IPS DF 6.9 (cell line): ENCODE measurements at places on chromosomes 4 and X.
A peak's percentile ranks its signal among the peaks of the same experiment; 100 is the strongest.

- DNase-seq = no peak
Measured at GRCh38 chr4:102828497-102828808, 1.1 kb upstream of the UBE2D3 start.

GRCh38 chr4:88759039-88759894 is 61.6 kb upstream of the NAP1L5 start:
- DNase-seq = no peak

DNA sequence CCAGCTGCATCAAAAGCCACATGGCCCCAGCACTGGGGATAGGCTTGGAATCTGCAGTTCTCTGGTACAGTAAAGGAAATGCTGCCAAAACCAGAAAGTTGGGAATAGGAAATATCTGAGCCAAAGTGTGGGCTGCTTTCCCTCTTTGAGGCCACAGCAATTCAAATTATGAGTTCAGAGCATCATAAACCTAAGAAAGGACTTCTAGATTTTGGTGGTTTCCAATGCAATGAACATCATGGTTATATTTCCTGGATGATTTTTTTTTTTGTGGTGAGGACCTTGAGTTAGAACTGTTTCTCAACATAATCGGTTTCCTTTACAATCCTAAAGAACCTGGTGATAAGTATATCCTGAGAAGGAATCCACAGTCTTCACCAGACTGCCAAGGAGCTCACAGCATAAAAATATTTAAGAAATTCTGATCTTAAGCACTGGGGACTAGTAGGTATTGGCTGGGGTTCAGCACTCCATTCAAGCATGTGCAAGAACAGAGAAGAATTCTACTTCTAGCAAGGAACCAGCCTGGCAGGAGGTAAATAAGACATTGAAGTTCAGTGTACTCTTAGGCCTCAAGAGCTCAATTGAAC is 29.8 kb upstream of the ARHGAP24 start:
- no peak for DNase-seq

- no peak for DNase-seq
Measured at GRCh38 chr4:40306976-40307375, 28.2 kb upstream of the CHRNA9 start.

GRCh38 chr4:22850055-22850454 is 157.3 kb downstream of the GBA3 start:
- no peak for DNase-seq

DNA sequence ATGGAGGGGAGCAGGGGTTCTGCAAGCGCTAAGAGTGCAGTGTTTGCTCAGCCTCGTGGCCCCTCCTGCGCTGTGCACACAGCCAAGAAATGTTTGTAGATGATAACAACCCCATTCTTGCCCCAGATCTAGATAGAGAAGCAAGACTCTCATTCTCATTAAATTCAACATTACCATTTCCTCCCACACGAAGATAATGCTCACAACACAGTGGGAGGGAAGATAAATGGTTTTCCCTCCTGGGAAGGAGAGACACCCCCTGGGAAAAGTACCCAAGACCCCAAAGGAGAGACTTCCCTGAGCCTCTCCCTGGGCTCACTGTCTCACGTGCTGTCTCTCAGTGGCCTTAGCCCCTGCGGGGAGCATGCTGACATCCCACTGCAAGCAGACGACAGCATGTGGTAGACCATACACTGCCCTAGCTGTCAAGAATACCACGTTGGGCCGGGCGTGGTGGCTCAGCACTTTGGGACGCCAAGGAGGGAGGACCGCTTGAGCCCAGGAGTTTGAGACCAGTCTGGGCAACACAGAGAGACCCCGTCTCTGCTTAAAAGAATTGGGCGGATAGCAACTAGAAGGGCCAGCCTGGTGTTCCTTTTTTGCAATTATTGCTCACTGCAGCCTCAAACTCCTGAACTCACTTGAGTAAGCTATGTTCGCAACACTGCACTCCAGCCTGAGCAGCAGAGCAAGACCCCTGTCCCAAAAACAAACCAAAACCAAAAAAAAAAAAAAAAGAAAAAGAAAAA is 34.9 kb upstream of the IQSEC2 start:
- no peak for DNase-seq

- DNase-seq = no peak
Measured at GRCh38 chrX:3370656-3371055, 24.2 kb upstream of the MXRA5 start.

- no peak for DNase-seq
Measured at GRCh38 chr4:110335399-110335798, 137.0 kb upstream of the ELOVL6 start.

DNA sequence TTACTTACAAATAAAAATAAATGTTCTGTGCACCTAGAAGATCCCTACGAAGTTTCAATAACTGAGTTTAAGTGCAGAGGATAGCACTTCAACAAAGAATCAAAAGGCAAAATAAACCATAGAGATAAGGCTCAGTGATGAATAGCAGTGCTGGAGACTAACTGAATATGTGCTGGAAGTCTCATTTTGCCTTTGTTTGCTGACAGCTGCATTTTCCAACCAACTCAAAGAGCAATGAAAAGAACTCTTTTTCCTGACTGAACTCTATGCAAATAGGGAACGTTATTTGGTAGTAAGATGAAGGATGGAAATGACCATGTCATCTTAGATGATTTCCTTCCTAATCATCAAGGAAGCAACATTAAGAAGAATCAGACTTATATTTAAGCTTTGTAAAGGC is 32.7 kb upstream of the ADH7 start:
- no peak for DNase-seq

DNA sequence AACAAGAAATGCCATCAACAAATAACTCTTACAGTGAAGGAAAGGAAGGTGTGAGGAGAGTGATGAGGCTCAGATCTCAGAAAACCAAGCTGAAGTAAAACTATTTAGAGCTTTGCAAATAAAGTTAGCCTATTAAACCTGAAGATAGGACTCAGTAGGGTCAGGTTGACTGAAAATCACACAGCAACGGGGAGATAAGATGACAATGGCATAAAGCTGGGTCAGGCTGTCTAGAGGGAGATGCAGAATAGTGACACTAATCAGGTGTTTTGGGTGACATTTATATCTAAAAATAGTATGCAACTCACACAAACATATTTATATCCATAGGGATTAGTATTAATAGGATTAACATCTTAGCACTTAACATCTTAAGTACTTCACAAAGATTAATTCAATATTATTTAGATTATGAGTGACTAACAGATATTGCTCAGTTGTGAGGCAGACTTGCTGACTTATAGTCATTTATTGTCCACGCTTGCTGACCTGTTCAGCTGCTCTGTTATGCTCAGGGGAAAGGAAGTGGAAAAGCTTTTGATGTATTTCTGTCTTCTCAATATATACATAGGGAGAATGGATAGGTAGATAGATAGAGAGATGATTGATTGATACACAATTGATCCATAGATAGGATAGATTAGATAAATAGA is 130.7 kb upstream of the GUCY1A1 start:
- no peak for DNase-seq

GRCh38 chrX:103467887-103468286 is 51.4 kb downstream of the RAB40A start:
- DNase-seq = no peak

- DNase-seq = no peak
Measured at GRCh38 chr4:159014859-159015258, 88.0 kb upstream of the RAPGEF2 start.

GRCh38 chr4:115152965-115153364 is 39.5 kb upstream of the NDST4 start:
- DNase-seq = no peak

DNA sequence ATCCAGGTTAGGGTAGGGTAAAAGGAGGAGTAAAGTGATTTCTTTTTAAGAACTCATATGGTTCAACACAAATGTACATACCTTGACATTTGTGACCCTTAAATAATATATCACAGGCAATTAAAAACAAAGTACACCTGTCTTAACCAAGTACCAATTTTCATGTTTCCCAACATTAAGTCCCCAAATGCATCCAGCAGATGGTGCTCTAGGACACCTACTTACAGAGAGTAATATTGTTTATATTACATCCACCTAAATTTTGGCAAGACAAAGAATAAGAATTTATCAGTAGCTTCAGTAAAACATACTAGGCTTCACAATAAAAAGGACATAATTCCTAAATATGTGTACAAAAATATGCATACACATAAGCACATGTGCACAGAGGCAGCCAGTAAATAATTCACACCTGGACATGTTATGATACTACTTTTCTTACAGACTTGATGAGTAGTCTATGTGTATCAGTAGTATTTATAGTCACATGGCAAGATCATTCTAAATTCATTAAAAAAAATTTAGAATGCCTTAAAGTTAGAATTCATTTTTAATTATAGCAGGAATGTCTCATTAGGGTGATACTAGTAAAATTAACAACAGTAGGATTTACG is 219.7 kb downstream of the DCLK2 start:
- no peak for DNase-seq

DNA sequence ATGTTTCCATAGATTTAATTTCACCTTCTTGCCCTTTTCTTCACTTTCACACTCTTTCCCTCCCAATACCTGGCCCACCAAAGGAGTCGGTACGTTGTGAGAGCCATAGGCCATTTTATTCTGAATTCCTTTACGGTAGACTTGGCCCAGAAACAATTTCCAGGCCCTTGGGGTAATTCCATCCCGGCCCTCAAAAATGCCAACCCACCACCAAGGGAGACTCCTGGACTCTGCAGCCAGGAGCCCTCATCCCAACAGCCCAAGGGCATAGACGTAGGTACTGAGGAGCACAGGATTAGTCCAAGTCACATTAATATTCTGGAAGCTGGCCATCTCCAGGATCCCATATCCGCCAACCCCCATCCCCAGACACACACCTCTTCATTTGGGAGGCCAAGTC is 102.9 kb downstream of the LIMCH1 start:
- DNase-seq = no peak

GRCh38 chrX:66408507-66408906 is 230.4 kb downstream of the EDA2R start:
- DNase-seq = no peak

- no peak for DNase-seq
Measured at GRCh38 chr4:48813964-48814363, 16.9 kb upstream of the OCIAD1 start.

- DNase-seq = no peak
Measured at GRCh38 chrX:111264385-111264784, 5.9 kb downstream of the CAPN6 start.

DNA sequence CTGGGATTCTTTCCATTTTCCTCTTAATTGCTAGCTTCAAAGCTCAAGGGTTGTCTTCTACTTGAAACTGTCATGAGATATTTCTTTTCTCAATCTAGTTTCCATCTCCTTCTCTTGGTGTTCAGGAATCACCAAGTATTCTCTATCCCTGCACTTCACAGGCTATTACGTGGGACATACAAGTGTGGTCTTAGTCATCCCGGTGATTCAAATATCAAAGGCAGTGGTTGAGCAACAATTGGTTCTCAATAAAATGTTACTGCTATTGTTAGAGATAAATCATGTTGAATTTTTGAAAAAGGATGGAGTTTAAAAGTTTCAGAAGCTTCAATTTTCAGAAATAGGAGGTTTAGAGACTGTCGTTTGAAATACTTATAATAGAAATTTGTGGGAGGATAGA is 812.9 kb downstream of the FSTL5 start:
- no peak for DNase-seq

- no peak for DNase-seq
Measured at GRCh38 chr4:151952137-151952536, 191.3 kb upstream of the GATB start.

GRCh38 chr4:36709991-36710390 is 428.6 kb downstream of the DTHD1 start:
- DNase-seq = no peak

DNA sequence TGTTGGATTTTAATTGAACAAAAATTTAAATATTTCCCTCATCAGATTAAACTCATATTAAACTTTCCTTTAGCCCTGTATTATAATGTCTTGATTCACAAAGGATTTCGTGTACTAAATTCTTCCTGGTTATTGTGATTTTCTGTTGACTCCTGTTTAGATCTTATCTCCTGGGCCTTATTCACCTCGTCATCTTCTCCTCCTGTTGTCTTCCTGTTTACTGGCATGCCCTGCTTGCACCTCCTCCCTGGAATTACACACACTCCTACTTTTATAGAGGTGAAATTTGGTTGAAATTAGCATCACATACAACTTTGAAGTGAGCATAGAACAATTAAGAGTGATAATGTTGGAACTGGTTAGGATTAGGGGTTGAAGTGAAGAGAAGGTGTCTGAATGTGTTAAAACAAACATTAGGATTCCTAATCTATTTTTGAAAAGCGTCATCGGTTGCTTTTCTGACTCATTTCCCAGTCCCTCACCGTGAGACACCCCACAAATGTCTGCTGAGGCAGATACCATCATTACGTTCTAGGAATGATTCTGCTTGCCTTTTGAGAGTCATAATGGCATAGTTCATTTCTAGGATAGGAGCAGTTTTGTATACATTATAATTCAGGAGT is 32.5 kb downstream of the TLL1 start:
- no peak for DNase-seq

DNA sequence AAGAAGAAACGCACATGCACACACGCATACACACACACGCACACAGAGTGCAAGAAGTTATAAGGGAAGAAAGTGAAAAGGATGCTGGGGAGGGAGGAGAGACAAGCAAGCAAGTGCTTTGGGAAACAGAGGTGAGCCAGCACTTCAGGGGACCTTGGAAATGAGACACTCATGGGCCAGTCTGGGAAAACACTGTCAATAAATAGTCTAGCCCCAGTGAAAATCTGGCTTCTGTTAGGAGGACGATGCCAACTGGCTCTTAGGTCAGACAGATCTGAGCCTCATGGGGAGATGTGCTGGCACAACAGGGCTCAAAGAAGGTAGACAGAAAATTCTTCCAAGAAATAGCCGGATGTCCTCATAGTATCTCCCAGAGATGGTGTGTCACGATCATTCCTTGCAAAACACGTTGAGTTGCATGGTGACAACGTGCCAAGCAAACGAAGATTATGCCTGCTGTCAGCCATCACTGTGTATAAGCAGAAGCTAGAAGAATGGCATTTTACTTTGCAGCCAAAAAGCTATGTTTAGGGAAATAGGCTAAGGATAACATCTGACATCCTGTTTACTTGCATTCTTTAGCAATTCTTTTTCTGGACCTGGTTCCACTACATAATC is 557 bp upstream of the ARHGEF6 start:
- no peak for DNase-seq

- DNase-seq = no peak
Measured at GRCh38 chr4:25012655-25013054, 18.1 kb downstream of the LGI2 start.

DNA sequence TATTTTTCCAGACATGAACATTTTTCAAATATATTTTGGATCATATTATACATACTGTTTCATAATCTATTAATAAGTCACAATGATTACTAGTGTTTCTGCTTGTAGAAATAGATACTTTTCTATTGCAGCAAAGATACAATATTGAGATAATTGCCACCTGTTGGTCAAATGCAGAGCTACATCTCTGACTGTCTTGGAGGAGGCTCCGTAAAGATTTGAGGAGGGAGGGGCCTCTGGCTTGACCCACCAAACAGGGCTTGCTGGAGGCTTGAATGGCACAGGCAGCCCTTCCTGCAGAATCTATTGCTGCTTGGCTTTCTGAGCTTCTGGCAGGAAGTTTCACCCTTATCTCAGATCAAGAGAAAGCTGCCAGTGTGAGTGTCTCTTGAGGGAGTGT is 99.3 kb upstream of the ARMCX2 start:
- DNase-seq = peak; percentile 33

GRCh38 chr4:128776794-128777216 is 32.7 kb upstream of the JADE1 start:
- no peak for DNase-seq
